ENCODE measurements at places on chromosomes 6 and 20. TPM values are rescaled to one million over a fixed set of nuclear protein-coding genes. Genes with fewer than 3 reads are reported as not detected.

Gene MRAP2
- total RNA-seq, result not detected

Gene SYNDIG1
- total RNA-seq, result not detected

Gene IPCEF1
- 17.6 TPM for total RNA-seq

Gene RBPJL
- not detected for total RNA-seq

Gene TOMM34
- total RNA-seq, result 43.5 TPM

Gene TSPO2
- total RNA-seq, result not detected

Gene HLA-DQB1
- 2.9 TPM for total RNA-seq

Gene HSF2
- total RNA-seq, result 20.0 TPM

Gene VARS1
- 101 TPM for total RNA-seq

Gene WFDC10A
- not detected for total RNA-seq

Gene SALL4
- total RNA-seq, result 0.10 TPM

Gene RALGAPB
- total RNA-seq, result 39.5 TPM

Gene NKAIN4
- total RNA-seq, result not detected

Gene ABHD16B
- not detected for total RNA-seq

Gene PRKN
- total RNA-seq, result 2.8 TPM

Gene SIRPB2
- not detected for total RNA-seq

Gene NOX3
- total RNA-seq, result not detected

Gene LY6G6C
- total RNA-seq, result 0.67 TPM

Gene FOXA2
- not detected for total RNA-seq

Gene ZNF831
- total RNA-seq, result 9.0 TPM

Gene BTN1A1
- not detected for total RNA-seq

DNA sequence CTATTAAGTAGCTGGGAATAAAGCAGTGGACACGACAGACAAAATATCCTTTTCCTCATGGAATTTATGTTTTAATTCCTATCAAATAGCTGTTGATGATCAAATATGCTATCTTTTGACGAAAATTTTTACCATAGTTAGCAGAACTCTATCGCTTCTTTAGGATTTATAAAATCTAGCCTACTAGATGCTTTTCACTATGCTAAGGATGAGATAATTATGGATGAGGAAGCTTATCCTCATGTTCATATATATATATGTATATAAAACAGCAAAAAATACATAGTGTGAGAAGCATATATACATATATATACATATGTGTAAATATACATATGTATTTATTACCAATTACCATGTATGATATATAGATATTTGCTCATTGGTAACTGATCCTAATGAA, 12.9 kb upstream of the PRSS16 start:
- no peak for DNase-seq

DNA sequence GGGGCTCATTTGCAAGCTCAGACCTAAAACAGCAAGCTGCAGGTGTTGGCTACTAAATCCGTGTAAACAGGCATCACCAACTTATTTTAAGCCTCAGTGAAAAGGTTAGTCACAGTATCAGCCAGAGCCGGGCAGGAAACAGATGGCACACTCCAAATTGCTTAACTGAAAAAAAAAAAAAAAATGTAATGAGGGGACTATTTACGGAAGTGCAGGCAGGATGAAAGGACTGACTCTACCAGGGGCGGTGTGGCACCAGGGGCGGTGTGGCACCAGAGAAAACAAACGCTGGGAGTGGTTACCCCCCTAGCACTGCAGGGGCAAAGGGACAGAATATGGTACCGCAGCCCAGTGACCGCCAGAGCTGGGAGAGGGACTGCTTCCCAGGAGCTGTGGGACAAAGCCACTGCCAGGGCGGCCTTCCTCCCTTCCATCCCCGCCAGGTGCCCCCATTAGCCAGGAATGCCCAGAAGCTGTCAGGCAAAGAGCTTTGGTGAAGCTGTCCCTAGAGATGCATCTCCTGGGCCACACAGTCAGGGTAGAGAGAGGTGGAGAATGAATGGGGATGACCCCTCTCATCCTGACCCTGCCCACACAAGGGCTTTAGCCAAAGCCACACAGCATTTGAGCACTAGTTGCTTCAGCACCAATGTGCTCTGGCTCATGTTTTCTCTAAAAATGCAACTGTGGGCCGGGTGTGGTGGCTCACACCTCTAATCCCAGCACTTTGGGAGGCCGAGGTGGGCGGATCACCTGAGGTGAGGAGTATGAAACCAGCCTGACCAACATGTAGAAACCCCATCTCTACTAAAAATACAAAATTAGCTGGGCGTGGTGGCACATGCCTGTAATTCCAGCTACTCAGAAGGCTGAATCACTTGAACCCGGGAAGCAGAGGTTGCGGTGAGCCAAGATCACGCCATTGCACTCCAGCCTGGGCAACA, 39.6 kb upstream of the GFOD1 start:
- peak; percentile 16 for DNase-seq

GRCh38 chr6:56794421-56794820, 151.7 kb upstream of the DST start:
- no peak for DNase-seq

GRCh38 chr6:98787961-98788360, 46.4 kb upstream of the POU3F2 start:
- DNase-seq, result no peak

DNA sequence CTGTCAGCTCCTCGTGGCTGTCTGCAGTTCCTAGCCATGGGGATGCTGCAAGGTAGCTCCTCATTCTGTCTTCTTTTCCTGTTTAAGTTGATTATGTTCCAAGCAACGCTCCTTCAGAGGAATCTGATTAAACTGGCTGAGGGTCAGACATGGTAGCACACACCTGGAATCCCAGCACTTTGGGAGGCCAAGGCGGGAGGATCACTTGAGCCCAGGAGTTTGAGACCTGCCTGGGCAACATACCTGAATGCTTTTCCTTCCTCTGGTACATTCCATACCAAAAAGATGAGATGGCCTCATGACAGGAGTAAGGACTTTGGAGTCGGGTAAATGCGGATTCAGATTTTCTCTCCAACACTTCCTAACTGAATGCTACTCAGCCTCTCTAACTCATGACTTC, 246.8 kb upstream of the JARID2 start:
- DNase-seq, result no peak

- no peak for DNase-seq
Observed at GRCh38 chr6:141957271-141957670, 175.5 kb upstream of the GJE1 start.

DNA sequence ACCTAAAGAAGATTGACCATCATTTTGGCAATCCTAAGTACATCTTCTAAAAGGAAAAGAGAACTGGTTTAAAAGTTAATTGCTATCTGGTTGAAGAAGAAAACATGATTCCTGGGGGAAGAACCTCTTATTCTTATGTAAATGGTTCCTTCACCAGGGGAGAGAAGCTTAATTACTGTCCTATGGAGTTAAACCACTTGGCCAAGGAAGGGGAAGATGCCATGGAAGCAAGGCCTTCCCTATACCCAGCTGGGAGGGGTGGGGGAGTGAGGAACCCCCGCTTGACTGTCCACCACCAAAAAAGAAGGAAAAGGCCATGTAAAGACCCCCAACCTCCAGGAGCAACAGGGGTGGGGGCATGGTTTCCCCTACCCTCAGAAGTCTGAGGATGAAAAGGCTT, 962.1 kb downstream of the GRIK2 start:
- no peak for DNase-seq

DNA sequence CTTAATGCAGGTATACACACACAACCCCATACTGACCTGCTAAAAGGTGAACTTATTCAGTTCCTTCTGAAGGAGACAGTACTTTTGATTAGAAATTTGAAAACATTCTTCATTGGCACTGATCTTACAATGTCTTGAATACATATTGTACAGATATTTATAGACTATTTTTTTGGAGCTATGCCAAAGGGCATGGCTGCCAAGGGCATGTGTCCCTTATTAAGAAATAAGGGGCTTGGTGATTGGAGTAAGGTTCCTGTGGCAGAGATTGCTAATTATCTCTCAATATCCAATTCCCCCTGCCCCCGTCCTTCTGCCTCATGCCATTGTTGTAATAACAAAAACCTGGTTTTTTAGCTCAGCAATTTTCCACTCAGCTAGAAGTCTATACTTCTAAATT, 355.9 kb downstream of the FARS2 start:
- DNase-seq, result no peak

DNA sequence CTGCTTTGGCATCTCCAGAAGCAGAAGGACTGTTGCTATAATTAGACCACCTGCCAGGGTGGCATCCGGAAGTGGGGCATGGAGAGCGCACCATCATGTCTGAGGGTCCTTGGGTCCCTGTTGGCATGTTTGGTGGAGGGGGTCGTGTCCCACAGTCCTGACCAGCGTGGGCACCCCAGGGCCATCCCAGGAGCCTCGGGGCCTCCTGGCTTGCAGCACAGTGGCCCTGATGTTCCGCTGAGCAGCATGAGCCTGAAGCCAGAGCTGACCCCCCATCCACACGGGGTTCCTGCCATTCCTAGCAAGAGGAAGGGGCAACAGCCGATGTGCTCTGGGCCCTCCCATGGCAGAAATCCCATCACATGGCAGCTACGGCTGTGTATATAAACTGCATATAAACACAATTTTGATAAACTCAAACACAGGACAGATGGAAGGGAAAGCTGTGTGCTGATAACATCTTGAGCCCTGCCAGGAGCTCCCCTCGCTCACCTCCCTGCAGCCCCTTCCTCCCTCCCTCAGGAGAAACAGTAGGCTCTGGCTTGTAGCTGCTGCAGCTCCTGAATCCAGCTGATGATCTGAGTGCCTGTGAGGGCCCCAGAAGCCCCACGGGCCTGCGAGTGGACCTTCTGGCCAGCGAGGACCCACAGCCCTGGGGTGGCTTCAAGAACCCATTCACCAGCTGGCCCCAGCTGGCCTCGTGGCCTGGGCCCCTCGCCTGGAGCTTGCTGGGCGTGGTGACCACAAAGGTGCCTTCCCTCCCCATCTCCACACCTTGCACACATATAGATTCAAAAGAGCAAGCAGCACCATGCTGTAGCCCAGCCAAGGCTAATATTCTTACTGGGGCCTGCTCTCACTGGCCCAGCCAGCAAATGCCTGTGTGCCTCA, 321.6 kb downstream of the CDH4 start:
- no peak for DNase-seq

DNA sequence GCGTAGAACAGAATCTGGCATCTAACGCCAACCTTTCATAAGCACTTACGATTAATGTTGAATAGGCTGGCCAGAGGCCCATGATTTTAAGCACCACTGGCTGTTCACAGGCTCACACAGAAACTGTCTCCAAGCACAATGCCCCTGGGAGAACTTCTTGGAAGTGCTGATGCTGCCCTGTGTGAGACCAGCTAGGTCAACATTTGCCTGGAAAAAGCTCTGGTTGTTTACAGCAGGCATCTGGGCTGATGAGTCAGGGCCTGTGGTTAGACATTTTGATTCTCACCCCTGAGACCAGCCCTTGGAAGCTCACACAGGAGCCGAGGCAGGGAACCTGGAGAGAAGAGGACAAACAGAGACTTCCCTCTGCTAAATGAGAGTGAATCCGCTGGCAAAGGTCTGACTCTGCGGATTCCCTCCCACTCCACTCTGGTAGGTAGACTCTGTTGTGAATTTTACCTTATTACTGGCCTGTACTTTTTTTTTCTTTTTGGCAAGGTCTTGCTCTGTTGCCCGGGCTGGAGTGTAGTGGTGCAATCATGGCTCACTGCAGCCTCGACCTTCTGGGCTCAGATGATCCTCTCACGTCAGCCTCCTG, 6.8 kb upstream of the SULF2 start:
- no peak for DNase-seq

- DNase-seq, result no peak
Observed at GRCh38 chr6:101108286-101108685, 227.2 kb upstream of the ASCC3 start.

- DNase-seq, result no peak
Observed at GRCh38 chr6:168451805-168452517, 11.0 kb downstream of the SMOC2 start.

DNA sequence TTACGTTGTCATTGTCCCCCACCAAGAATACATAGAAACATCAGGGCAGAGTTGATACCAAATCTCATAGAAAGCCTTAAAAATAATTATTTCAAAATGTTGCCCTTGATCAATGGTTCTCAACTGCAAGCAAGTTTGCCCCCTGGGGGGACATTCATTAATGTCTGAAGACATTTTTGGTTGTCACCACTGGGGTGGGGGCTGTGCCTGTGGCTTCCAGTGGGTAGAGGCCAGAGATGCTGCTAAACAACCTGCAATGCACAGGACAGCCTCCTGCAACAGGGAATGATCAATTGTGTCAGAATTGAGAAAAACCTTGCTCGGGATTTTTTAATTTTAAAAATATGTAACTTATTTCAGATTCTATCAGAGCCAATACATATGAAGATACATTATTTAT, 130.6 kb upstream of the DOK5 start:
- DNase-seq, result no peak

- DNase-seq, result no peak
Observed at GRCh38 chr6:99789767-99790166, 183.1 kb downstream of the PRDM13 start.

DNA sequence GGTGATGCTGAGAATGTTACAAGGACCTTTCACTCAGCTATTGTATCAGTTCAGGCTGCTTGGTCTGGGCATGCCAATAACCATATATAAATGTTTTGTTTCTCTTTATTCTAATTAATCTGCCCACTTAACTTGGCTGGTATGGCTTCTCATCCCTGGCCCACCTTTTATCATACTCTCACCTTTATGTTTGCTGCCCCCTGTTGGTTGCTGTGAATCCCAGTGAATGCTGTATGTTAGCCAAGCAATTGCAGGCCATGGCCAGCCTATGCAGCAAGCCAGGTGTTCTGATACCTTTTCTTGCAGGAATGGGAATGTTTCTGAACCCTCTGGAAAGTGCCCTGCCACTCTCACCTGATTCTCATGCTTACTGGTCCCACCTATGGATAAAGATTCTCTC, 54.6 kb downstream of the PCSK2 start:
- peak; percentile 4 for DNase-seq

DNA sequence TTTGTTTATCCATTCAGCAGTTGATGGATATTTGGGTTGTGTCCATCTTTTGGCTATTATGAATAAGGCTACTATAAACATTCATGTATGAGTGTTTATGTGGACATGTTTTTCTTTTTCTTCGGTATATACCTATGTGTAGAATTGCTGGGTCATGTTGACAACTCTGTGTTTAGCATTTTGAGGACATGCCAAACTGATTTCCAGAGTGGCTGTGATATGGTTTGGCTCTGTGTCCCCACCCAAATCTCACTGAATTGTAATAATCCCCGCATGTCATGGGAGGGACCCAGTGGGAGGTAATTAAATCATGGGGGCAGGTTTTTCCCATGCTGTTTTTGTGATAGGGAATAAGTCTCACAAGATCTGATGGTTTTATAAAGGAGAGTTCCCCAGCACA, 439.7 kb downstream of the UTRN start:
- DNase-seq, result no peak

GRCh38 chr6:56393615-56394612, 146.5 kb upstream of the COL21A1 start:
- DNase-seq, result no peak

- DNase-seq, result no peak
Observed at GRCh38 chr20:36110994-36111393, 43.5 kb upstream of the EPB41L1 start.

DNA sequence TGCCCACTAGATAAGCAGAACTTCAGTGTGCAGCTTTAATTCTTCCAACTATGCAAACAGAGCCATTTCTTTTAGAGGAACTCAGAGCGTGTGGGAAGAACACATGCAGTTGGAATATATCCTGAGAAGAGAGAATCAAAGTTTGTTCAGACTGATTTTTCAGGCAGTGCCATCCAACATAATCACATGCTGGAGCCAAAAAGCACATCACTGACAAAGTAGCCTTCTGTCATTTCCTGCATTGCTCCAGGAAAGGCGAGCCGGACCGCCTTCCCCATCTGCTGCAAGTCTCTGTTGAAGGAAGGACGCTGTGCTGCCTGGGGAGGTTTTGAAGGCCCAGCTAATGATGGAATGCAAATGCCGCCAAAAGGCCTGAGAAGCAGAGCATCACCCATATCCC, 98.4 kb downstream of the DOK5 start:
- DNase-seq, result no peak

- DNase-seq, result no peak
Observed at GRCh38 chr6:125363824-125364165, 62.0 kb upstream of the HDDC2 start.
